CD4-positive, alpha-beta T cell treated with Interleukin-17A for 4 hours (primary cell): ENCODE measurements at places on chromosomes 3 and 15.

- DNase-seq = no peak
Observed at GRCh38 chr3:180926526-180926925, 14.1 kb downstream of the FXR1 start.

GRCh38 chr3:47533481-47533880, 20.0 kb upstream of the ELP6 start:
- DNase-seq = no peak

DNA sequence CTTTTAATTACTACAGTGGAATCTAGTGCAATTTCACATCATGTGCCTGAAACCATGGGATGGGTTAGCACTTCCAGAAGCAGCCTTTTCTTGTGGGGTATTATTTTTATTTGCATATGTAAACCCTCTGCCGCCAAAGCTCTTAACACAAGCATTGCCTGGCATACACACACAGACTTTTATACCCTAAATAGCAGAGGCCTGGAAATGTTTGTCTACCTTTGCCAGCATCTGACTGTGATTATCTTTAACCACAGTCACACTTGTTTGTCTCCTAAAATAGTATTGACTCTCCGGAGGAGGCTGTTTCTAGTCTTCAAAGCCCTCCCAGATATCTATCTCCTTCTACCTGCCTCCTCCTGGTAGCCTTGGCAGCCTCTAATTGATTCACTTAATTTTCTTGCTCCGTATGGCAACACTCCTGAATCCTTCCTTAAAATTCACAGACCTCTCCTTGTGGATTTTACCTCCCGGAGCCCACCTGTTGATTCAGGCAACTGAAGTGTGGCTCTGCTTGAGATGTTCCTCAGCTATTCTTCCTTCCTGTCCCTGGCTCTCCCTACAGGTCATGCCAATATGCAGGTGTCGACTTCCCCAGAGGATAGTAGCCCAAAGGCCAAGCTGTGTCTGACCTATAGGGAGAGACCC, 127.1 kb upstream of the UMPS start:
- DNase-seq = no peak

- no peak for DNase-seq
Observed at GRCh38 chr3:102161384-102162006, 273.3 kb upstream of the ZPLD1 start.

GRCh38 chr3:52456800-52457183, 1.4 kb downstream of the NISCH start:
- no peak for DNase-seq

GRCh38 chr3:99545941-99546580, 92.3 kb upstream of the COL8A1 start:
- DNase-seq = no peak

DNA sequence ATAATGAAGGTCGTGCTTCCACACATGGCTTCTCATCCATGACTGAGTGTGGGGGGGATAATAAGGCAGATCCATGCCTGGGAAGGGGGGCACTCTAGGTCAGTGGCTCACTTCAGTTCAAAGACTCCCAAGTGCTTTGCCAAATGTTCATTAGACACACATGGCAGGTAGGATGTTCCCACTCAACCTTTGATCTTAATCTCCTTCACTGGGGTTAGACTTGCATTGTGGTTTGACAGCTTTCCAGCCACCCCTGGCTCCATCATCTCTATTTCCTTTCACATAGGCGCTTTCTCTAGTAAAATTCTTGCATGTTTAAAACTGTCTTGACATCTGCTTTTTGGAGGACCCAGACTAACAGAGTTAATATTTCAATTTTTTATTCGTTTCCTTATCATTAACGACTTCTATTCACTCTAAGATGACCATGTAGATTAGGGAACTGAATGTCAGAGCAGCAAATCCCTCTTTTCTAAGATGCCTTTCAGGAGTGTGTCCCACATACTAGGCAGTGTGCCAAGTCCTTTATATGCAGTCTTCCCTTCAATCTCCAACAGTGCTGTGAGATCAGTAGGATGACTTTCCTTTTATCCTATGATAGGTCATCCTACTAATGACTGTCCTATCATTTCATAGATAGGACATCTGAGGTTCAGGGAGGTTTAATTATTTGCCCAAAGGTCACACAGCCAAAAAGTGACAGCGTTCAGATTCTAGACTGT, 57.9 kb downstream of the BTD start:
- DNase-seq = no peak

DNA sequence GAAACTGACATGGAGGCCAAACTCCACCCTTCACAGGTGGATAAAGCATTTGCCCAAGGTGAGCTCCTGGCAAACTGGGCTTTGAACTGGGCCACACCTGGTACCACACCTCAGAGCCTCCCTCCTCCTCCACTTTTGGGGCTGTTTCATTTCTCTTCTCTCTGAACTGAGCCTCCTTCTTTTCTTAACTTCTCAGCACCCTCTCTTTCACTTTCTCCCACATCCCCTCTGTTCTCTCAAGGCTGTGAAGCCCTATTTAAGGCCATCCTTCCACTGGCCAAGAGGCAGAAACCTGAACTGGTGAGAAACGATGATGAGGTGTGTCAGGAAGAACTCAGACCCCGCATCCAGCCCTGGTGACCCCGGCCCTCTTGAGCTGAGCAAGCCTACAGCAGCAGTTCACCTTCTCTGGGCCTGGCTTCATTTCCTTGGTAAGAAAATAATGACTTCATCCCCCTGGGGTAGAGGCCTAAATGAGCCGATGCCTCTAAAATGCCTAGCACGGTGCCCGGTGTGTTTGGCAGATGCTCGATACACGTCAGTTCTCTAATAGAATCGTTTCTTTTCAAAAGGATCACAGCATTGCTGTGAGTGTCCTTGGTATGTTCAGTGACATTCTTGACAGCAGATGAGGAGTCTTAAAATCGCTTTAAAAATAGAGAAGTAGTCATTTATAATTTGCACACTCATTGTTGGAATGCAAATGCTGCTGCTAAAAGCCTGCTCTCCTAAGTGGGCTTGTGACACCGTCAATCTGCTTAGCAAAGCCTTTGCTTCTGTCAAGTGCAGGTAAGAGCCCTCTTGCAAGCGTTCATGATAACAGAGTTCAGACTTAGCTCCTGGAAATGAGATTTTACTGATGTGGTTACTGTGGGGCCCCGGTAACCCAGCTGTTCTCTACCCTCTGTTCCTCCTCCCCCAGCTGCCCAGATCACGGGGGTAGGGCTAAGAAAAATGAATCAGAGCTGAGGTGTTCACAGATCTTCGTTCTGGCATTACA, 97.7 kb upstream of the ATP2B2 start:
- peak; percentile 69 for DNase-seq

DNA sequence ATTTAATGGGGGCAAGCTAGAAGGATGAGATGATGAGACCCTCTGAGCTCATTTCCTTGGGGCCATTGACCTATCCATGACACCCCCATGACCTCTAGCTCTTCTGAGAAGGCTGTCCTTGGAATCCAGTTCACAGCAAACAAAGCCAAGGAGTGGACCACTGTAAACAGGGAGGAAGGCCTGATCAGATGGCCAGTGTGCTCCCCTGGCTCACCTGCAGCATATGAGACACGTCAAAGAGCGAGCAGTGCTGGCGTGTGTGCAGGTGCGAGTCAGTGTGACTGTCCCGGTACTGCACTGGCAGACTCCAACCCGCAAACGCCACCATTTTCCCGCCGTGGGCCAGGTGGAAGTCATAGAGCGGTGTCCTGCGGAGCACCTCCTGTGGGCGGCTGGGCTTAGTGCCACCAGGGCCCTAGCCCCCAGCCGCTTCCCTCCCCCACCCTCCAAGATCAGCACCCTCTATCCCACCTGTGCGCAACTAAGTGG, 339 bp downstream of the AMT start:
- DNase-seq = no peak

DNA sequence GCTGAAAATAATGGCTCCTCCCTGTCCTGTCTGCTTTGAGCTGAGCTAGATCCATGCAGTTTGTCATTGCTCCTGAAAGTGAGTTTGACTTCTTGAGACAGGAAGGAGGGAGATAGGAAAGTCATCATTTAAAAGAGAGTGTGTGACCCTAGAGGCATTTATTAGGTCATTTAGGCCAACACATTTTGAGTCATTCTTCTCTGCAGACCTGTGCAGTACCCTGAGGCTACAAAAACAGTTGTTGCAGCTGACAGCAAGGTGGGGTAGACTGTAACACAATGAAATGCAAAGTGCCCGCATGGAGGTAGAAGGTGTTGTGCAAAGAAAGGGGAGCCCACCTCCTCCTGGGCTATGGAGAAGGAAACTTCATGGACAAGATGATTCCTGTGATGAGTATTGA, 102.8 kb upstream of the PFN2 start:
- DNase-seq = no peak

DNA sequence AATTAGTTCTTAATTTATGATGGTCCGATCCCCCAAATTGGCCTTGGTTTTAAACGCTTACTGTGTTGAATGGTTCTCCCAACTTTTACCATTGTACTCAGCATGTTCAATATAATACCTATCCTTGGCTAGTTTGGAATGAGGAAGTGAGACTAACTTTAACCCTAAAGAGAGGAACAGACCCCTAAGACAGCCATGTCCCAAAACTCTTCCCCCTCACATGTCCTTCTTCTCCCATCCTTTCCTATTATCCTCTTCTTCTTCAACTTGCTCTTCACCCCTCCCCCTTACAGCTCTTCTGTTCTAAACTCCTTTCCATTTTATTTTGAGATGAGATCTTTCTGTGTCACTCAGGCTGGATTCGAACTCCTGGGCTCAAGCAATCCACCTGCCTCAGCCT, 116.5 kb downstream of the RBMS3 start:
- no peak for DNase-seq

DNA sequence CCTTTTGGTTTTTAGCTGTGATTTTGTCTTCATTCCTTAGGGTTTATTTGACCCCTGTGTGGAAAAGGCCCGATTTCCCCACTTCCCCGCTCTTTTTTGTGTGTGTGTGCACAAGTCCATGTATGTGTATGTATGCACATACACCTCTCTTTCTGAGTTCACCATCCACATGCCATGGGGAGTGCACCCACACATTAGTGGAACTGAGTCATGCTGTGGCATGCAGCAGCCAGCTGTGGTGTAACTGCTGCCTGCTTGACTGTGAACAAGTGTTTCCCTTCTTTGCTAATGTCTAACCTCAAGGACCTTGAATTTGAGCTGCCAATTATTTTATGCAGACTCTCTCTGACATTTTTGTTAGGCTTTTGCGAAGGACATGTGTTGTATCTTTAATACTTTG, 434.9 kb upstream of the TPM1 start:
- DNase-seq = no peak

DNA sequence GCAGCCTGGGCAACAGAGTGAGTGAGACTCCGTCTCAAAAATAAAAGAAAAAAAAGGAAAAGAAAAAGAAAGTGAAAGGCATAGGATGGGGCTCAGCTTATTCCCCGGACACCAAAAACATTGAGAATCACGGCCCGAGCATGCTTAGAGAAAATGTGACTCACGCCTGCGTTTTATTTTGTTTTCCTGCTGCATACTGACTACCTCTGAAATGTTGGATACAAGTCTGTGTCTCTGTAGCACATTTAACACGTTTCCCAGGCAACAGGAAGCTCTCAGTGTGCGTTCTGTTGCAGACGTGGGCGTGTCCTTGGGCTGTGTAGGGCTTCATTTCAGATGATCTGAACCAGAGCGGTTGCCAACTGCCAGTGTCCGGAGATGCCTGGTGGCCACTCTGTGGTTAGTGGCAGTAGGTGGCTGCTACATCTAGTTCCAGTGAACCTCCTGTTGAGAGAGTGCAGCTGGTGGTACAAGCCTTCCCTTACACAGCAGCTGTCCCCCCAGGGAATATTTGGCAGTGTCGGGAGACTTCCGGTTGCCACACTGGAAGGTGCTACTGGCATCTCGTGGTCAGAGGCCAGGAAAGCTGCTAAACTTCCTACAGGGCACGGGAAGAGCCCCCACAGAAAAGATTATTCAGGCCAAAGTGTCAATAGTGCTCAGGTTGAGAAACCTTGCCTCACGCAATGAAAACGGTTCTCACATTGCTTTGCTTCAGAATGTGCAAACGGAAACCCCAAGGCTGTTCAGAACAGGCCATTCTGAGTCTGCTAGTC, 3.0 kb downstream of the SLC51A start:
- peak; percentile 79 for DNase-seq

DNA sequence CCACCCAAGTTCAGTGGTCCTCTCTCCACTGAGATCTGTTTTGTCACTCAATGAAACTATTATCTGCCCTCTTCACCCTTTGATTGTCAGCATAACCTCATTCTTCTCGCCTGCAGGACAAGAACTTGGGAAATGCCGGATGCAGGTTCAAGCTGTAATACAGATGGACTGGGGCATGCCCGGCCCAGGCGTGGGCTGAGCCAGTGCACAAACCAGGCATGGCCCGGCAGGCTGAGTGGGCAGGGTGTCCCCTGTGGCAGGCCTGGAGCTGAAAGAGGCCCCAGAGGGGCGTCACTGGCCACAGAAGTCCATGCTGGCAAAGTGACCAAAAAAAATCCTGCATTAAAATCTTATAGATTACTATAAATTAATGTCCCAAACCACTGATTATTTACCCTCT, 638.9 kb upstream of the EPHA6 start:
- DNase-seq = no peak

- no peak for DNase-seq
Observed at GRCh38 chr3:473033-473800, 276.7 kb downstream of the CHL1 start.

DNA sequence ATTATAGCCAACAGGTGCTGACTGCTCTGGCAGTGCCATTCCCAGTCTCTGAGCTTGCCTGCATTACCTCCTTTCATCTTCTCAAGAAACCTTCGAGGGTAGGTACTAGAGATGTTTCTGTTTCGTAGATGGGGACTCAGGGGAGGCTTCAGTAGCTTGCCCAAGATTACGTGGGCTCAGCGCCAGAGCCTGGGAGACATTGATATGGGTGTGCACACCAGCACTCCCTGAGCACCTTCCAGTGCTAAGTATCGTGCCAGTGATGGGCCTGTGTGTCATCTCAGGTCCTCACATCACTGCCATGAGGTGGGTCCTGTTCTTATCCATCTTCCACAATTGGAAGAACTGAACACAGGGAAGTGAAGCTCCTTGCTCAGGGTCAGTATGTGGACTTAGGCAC, 15.2 kb downstream of the TSEN2 start:
- DNase-seq = no peak

DNA sequence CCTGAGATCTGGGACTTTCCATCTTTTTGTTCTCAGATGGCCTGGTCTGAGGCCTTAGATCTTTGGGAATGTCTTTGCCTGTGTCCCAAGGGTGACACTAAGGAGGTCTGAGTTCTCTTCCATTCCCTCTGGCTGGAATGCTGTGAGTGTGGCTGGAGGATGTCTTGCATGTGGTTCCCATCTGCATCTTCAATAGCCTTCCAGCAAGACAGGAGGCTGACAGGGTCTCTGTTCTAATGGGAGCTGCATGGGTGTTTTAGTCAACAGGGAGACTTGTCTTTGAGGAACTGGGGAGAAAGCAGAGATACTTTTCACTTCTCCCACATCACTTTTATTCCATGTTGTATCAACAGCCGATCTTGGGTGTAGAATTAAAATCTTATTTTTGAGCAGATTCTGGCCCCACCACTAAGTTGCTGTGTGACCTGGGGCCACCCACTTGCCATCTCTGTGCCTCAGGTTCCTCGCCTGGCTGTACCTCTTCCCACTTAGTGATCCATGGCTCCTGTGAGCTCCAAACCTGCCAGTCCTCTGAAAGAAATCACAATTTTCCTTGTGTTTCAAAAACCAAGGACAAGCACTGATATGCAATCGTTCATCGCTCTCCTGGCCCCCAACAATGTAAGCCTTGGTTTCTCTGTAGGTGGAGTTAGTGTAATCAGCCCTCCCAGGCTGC, 75.2 kb downstream of the LSM3 start:
- DNase-seq = no peak
